HTR-8/SVneo (cell line): ENCODE measurements at places on chromosomes 1 and 21.

GRCh38 chr1:200134116-200134515, 106.6 kb downstream of the NR5A2 start:
- no peak for DNase-seq

DNA sequence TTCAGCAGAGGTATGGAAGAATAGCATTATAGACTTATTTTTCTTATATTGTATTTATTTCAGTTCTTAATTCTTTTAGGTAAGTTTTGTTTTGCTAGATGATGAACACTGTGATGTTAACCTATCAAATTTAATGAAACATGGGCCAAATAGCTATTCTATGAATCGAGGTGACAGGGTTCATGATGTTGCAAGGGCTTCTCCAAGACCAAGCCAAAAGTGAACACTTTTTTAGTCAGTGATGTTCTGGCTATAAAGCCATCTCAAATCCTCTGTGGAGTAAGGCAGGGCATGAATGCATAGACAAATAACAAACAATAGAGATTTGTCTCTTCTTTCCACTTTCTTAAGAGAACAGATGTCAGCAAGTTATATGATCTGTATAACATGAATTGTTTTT, 26.7 kb downstream of the C1orf146 start:
- DNase-seq, result no peak

GRCh38 chr1:41546833-41547135, 62.3 kb upstream of the EDN2 start:
- DNase-seq, result no peak

DNA sequence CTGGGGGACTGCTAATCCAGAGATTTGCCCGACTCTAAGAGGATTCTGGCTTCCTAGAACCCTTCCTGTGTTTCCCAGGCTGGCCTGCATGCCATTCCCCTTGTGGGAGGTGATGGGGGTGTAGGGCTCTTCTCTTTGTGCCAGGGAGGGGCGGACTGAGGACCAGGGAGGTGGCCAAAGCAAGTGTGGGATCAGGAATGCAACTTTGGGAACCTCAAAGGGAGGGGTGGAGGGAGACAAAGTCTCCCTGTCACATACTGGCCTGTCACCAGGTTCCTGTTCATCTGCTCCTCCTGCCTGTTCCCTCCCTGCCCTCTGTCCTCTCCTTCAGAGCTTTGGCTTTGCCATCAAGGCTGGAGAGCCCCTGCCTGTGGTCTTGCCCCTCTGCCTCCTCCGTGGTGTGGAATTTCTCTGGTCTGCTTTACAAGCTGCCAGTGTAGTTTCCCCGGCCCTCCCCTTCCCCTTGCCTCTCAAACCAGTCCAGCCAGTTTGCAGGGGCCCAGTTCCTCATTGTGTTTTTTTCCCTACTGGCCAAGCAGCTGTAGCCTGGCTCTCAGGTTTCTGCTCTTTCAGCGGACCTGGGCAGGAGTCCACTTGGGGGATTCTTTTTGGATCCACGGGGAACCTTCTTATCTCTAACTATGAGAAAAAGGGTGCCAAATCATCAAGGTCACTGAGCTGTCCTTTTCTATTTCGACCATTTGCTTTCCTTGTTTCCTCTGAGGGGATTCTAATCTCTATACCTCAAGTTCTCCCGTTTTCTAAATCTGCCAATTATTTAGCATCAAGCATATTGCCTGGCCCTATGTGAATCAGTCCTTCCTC, 1.8 kb downstream of the CGN start:
- no peak for DNase-seq

DNA sequence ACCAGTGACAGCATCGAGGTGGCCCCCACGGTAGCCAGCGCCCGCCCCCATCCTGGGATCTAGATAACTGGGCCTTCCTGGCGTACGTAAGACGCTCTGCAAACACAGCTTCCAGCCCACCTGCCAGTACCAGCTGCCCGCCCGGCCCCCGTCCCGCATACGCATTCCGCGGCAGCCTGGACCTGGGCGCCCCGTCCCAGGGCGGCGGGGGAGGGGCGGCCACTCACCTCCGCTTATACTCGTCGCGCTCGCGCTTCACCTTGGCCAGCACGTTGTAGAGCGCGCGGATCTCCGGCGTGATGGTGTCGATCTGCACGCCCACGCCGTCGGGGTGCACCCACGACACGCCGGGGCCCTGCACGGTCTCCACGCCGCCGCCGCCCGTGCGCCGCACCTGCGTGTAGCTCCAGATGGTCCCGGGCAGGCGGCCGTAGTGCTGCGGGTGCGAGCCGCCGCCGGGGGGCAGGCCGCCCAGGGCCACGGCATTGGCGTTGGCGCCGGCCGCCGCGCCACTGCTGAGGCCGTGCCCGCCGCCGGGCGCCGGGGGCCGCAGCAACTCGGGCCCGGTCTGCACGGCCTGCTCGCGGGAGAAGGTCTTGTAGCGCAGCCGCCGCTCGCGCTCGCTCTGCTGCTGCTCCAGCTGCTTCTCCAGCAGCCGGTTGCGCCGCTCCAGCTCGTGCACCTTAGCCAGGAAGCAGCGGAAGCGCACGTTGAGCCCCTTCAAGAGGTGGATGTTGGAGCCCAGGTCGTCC, 859 bp downstream of the IFFO2 start:
- no peak for DNase-seq

DNA sequence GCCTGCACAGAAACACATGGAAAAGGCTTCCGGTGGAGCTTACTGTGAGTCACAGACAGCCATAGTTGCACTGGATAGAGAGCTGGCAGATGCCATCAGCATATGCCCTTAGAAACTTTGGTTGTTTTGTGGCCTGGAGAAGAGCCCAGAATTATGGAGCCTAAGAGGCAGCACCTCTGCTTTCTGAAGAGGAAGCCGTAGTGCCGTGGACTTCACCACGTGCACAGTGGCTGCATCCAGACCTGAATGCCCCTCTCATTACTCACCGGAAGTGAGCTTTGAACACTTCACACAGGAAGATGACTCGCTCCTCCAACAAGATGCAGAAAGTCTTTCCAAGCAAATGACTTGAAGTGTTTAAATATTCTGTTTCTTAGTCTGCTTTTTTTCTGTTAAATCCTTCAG, 28.4 kb downstream of the JUN start:
- DNase-seq, result peak; percentile 82

GRCh38 chr1:100279358-100279923, 13.4 kb downstream of the RTCA start:
- DNase-seq, result no peak

DNA sequence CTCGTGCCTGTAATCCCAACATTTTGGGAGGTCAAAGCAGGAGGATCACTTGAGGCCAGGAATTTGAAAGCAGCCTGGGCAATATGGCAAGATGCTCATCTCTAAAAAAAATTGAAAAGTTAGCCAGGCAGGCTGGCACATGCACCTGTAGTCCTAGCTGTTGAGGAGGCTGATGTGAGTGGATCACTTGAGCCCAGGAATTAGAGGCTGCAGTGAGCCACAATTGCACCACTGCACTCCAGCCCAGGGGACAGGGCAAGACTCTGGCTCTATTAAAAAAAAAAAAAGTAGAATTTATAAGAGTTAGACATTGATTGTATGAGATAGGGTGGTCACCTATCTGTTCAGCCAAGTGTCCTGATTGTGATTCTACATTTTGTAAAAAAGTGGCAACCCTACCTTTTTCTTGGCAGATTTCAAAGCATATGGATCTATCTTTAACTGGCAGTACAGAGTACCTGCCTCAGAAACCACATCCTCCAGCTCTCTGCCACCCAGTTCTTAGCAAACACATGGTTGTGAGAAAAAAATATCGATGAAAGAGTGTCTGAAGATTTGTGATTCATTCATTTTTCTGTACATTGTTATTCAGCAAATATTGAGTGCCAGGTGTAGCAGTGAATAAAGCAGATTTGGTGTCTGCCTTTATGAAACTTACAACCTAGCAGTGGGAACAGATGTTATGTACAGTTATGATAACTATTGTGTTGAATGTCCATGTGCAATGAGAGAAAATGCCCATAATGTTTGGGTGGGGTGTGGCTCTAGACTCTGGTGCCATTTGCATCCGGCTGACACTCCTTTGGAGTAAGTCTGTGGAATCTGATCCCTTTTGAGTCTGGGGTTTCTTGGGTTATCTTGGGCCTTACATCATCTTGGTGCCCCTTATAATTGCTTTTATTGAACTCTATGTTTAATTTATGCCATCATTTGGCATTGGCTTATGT, 82.5 kb downstream of the ST3GAL3 start:
- DNase-seq, result no peak

- no peak for DNase-seq
These were observed 99.5 kb upstream of the BACE2 start for GRCh38 chr21:41068496-41068895.

GRCh38 chr1:22255341-22256212, 112.7 kb upstream of the WNT4 start:
- no peak for DNase-seq
